Body of pancreas (tissue), 4 donors: ENCODE measurements at places on chromosomes 4 and X. TPM values are rescaled to one million over a fixed set of nuclear protein-coding genes. Genes with fewer than 3 reads are reported as not detected.

DNA sequence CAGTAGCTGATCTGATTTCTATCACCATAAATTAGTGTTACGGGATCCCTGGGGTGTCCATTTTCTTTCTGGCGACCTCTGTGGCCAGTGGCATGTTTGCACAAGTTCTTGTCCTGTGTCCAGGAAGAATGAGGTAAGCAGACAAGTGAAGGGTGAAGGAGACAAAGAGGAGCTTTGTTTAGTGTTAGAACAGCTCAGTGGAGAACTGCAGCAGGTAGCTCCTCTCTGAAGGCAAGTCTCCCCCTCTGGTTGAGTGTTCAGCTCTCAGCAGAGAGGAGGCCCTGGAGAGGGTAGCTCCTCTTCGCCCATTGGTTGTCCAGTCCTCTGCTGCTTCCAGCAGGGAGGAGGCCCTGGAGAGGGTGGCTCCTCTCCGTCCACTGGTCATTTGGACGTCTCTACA, 47.2 kb downstream of the DMP1 start:
- DNase-seq = no peak

DNA sequence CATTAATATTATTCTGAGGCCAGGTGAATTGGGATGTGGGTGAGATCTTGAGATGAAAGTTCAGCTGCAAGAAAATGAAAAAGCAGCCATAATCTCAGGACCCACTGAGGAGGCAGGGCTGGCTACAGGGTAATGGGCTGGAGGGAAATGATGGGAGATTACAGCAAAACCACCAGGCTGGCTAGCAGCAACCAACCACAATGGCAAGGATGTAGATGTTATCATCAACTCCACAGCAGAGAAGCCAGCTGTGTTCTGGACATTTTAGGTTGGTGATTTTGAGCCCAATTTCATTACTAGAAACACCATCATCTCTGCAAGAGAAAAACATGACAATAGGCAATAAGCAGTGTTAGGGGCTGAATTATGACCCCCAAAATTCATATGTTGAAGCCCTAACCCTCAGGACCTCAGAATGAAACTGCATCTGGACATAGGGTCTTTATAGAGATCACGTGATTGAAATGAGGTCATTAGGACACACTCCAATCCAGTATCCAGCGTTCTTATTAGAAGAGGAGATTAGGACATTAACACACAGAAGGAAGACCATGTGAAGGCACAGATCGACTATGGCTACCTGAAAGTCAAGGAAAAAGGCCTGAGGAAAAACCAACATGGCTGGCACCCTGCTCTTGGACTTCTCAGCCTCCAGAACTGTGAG, 139.8 kb upstream of the KIT start:
- no peak for DNase-seq

- DNase-seq = no peak
These were observed 49.5 kb upstream of the ENPP6 start for GRCh38 chr4:184267206-184267608.

GRCh38 chr4:70505151-70505748, 13.1 kb upstream of the AMTN start:
- DNase-seq = peak; percentile 63

DNA sequence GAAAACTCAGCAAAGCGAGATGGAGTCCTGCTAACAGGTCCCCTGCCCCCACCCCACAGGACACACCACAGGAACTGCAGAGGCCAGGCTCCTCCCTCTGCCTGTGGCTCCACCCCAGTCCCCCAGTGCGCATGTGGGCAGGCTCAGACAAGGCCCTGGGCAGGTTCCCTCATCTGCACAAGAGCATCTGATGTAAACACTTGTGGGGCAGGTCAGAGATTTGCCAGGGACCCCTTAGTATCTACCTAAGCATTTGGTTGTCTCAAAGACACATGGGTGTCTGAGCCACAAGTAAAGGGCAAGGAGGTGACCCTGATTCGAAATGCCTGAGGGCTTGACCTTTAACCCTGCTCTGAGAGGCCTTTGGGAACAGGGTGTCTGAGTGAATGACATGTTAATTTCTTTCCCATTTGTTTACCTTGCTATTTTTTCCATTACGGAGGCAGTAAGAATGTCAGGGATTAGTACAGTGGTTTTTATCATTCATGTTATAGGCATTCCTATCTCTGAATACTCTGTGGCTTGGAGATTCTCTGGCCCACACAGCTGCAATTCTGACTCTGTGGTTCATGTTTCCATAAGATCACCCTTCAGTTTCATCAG, 85.3 kb downstream of the ZNF518B start:
- DNase-seq = no peak

- DNase-seq = no peak
These were observed 25.4 kb upstream of the PDE5A start for GRCh38 chr4:119653990-119654389.

GRCh38 chr4:10605031-10605430, 79.5 kb downstream of the CLNK start:
- no peak for DNase-seq

Gene TMPRSS11D
- not detected for total RNA-seq

Gene TCEAL6
- total RNA-seq = not detected
